Kidney capillary endothelial cell (primary cell): ENCODE measurements at places on chromosomes 13 and 19.

GRCh38 chr19:42032431-42032830, 37.6 kb downstream of the GRIK5 start:
- DNase-seq, result no peak

DNA sequence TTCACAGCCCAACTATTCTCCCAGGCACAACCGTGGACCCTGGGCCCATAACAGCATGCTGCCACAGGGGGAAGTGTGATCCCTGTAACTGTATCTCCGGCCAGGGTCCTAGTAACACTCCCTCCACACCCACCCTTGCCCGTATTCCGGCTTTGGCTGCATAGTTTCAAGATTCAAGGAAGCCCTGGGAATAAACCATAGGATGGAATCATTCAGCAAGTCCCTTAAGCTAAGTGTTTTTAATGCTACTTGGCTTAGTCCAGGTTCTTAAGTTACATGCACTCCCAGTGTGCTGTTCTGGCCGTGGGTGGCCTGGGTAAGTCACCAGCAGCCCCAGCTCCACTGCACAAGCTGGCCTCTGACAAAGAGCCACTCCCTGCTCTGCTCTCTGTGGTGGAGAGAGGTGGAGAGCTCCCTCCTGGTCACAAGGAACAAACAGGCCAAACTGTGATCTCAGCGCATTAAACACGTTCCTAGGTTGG, 532.4 kb upstream of the SGCG start:
- DNase-seq, result no peak

GRCh38 chr19:43765109-43765876, 10.5 kb upstream of the SMG9 start:
- DNase-seq, result peak; percentile 96

- no peak for DNase-seq
Observed at GRCh38 chr19:54739587-54740497, 1.5 kb downstream of the KIR2DL3 start.

DNA sequence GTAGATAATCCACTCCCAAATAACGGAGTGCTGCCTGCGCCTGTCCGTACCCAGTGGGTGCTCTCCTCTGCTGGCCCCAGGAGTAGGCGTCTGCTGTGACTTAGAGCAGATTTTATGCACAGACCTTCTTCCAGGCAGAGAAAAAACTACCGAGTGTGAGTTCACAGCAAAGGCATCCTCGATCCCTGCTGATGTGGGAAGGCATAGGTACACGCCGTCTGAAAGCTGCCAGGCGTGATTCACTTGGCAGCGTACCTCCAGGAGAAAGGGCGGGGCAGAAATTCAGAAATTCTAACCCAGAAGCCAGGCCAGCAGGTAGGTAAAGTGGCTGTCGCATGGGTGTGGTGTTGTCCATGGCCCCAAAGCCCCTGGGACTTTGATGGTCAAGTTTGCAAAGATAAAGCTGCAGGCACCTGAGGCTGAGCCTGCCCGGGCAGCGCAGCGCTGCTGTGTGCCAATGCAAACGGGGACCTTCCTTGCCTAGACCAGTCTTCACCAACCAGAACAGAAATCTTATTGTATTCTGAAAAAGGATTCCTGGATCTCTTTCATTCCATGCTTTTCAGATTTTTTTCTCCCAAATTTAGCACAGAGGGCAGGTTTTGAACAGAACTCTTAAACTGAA, 36.3 kb downstream of the COL4A2 start:
- no peak for DNase-seq

DNA sequence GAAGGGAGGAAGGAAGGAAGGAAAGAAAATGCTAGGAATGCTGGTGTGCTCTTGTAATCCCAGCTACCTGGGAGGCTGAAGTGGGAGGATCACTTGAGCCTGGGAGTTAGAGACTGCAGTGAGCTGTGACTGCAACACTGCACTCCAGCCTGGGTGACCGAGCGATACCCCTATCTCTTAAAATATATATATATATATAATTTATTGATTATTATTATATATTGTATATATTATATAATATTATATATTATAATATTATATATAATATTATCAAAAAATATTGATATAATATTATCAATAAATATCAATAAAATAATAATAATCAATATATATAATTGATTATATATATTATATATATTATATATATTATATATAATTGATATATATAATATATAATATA, 8.6 kb upstream of the ADGRL1 start:
- DNase-seq, result no peak

GRCh38 chr13:33284916-33285315, 639 bp downstream of the STARD13 start:
- peak; percentile 46 for DNase-seq

DNA sequence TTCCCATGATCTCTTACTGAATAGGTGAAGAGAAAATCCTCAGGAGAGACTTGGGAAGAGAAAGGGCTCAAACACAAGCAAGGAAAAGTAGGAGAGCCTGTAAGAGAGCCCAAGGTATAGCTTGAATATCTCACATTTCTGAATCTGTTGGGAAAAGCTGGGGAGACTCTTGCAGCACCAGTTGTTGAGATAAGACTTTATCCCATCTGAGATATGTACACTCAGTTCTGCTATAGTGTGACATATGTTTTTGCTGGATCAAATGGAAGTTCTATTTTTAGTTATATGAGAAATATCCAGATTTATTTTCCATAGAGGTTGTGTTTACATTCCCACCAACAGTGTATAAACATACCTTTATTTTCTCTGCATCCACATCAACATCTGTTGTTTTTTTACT, 246.1 kb downstream of the NDFIP2 start:
- DNase-seq, result no peak

DNA sequence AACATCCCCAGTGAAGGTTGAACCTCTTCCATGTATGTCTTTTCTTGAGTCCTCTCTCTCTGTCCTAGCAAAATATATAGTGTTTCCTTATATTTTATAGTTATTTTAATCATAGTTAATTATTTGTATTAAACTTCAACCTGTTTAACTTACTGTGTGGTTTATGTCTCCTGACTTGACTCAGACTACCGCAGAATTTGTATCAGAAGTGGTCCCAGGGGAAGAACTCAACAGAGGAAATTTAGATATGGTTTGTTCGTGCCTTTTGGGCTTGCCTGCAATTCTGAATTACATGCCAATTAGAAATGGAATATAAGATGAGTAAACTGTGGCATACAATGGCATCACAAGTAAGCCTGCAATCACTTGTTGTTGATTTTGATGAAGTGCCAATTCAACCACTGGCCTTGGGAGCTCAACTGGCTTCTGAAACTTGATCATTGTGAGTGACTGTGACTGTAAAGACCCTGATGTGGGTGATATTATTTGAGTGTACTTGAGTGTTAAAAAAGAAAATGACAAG, 1459.5 kb upstream of the PCDH20 start:
- DNase-seq, result no peak

DNA sequence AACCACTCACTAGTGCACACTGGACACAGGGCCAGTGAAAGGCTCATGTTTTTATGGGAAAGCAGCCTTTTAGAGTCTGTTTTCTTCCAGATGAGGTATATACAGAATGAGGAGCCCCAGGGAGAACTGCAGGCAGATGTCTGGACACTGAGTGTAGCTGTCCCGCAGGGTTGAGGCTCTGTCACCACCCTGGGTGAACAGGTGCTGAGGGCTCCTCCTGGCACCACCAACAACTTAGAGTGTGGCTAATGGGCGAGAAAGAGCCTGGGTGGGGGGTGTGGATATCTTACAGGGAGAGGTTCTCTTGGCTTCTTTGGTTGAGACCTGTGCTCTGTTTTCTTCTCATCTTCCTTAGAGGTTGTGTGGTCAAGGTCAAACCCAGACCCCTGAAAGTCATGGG, 202.1 kb upstream of the GPR12 start:
- no peak for DNase-seq

- DNase-seq, result no peak
Observed at GRCh38 chr19:45959517-45960025, 14.1 kb downstream of the NOVA2 start.

- DNase-seq, result no peak
Observed at GRCh38 chr19:4555657-4556561, 3.6 kb downstream of the SEMA6B start.

DNA sequence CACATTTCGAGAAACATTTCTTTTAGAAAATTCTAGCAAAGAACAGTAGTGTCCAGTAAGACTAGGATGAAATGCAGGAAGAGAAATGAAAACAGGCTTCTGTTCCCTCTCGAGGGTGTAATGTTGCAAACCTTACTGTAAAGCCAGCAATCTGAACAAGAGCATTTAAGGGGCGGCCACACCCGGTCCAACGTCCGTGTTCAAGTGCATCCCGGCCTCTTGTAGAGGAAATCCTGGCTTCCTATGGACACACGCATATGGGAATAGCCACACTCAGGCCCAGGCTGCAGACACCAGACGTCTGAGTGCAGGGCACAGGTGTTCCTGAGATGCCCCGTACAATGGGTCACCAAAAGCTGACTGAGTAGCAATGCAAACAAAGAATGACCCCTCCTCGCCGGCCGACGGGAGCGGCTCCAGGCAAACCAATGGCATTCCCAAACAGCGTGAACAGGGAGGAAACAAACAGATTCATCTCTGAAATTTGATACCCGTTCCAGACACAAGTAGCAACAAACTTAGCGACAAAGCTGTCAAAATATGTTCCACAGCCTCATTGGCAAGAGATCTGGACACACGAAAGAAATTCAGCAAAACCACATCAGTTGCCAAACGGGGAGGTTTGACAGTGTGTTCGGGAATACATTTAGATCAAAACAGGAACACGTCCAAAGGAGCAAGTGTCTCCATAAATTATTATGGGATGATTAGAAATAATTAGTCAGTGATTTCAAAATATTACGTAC, 278.6 kb upstream of the TSHZ3 start:
- DNase-seq, result no peak

DNA sequence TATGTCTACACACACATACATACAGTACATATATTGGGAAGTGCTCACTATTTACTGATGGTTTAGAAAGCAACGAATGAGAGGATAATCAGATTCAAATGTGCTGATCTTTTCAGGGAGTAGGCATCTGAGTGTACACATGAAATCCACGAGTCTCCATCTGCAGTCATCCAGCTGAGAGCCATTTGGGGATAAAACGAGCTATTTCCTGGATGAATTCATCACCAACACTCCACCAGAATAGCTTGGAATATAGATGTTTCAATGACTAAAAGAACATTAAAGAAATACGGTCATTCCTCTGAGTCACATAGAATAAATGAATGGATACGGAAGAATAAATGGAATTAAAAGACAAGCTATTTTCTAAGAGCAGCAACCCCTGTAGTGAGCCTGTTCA, 721.6 kb upstream of the ARGLU1 start:
- no peak for DNase-seq

DNA sequence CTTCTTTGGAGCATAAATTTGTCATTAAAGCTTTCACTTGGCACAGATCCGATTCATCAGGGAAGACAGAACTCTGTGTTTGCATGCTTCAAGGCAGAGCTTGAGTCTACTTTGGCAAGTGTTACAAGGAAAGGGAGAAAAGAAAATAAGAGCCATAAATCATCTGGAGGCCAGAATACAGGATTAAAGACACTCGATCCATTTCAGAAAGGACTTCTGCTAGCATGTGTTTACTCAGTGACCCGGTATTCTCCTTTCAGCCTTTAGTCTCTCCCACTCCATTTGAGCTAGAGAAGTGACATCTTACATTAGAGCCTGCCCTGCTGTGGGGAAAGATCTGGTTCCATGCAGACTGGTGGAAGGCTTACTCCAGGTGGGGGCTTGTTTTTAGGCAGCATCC, 306.4 kb downstream of the KLF5 start:
- no peak for DNase-seq

- DNase-seq, result no peak
Observed at GRCh38 chr13:71219698-71220415, 647.1 kb downstream of the DACH1 start.

DNA sequence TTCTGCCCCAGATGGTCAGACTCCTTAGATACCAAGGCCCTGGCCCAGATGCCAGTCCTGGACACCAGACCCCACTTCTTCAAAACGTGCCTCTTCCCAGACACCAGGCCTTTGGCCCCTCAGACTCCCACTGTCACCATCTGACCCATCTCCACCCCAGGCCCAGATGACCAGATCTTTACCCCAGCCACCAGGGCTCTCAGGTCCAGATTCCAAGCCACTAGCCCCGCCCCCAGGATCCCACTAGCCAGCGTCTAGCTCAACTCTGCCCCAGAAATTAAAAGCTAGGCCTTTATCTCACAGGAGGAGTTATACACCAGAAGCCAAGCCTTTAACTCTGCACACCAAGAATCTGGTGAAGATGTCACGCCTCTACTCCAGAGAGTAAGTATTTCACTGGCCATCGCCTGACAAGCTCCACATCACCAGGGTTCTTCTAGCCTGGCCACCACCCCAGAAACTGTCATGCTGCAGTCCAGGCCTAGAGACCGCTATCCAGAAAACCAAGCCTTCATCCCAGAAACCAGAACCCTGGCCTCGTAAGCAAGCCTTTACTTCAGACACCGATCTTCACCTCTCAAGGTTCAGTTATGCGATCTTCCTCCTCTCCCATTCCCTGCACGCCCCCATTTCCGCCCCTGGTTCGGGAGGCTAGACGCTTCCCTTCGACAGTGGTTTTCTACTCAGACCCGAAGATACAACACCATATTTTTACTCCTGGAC, 595 bp downstream of the XAB2 start:
- no peak for DNase-seq

- DNase-seq, result no peak
Observed at GRCh38 chr19:11921852-11922495, 2.9 kb upstream of the ZNF700 start.

- DNase-seq, result no peak
Observed at GRCh38 chr13:98461486-98462240, 115.2 kb downstream of the STK24 start.

DNA sequence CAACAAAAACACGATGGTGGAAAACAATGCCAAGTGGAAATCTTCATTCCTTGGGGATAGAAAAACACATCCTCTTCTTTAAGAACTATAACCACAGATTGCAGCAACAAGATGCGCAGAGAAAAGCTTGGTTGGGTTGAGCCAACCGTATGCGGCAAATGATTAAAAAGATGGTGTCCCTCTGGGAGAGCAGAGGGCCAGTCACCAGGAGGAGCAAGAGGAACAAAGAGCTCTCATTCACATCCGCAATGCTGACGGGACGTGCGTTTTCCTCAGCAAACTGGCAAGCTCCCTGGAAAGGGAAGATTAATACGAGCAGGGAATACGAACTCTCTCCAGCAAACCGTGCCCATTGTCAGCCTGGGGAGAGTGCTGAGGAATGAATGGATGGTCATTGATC, 141.6 kb downstream of the KATNAL1 start:
- DNase-seq, result peak; percentile 27

GRCh38 chr13:25067064-25067463, 28.9 kb upstream of the PABPC3 start:
- DNase-seq, result no peak
